ENCODE measurements at places on chromosomes 11 and 22.

- no peak for DNase-seq
These were observed 39.0 kb downstream of the OTOG start for GRCh38 chr11:17585911-17586695.

DNA sequence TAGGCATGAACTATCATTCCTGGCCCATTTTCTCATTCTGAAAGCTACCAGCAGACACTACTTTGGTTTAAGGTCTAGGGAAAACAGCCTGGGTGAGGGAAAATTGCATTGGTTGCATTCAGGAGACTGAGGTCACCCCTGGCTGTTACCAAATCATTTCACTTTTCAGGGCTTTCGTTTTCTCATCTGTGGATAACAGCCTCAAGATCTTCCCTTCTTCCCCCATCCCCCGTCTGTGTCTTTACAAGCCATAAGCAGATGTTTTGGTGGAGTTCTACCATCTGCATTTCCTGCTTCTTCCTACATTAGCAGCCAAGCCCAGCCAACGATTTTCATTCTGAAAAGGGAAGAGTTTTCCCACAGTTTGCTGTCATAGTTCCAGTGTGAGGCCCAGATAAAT lies 130.4 kb downstream of the HIPK3 start:
- no peak for DNase-seq

DNA sequence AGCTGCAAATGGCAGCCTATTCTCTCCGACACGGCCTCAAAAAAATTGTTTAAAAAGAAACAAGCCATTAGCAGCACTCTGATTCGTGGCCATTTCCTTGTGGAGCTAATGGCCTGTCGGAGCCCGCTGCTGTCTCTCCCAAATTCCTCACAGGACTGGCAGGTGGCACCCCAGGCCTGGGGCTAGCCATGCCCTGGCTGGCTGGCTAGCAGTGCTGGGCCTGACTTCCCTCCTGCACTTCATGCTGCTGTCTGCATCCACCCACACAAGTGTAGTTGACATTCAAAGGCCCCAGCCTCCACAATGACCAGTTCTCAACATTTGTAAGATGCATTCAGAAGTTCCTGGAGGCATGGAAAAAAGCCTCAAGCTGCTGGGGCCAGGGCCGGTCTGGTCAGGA lies 61.5 kb downstream of the SMCO4 start:
- DNase-seq: no peak

DNA sequence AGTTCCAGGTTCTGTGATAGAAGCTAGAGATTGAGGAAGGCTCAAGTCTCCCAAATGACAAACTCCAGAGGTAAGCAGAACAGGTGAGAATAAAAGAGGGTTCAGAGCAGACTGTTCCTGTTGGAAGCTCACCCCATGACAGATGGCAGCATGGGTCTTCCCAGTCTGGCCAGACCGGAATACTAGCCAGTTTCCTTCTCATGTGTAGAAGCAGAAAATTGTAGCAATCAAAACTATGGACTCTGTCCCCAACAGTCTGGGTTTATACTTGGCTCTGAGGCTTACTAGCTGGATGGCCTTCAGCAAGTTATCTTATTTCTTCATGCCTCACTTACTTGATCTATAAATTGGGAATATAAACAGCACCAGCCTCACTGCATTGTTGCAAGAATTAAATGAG lies 494.8 kb downstream of the MN1 start:
- no peak for DNase-seq

DNA sequence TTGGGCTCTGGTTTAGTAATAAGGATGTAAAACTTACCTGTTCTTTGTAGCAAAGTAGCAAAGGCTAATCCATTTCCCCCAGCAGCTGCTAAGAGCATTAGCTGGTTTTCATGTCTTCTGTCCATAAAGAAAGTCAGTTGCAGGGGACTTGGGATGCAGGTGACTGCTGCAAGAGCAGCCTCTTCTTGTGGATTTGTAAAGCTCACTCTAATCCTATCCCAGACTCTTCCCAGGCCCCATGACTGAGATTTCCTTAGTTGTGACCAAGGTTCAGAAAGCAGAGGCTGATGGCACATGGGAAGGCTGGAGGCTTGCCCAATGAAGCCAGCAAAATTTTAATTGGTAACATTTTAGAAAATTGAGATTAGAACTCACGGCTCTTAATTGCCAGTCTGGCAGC lies 94.4 kb upstream of the HORMAD2 start:
- no peak for DNase-seq

DNA sequence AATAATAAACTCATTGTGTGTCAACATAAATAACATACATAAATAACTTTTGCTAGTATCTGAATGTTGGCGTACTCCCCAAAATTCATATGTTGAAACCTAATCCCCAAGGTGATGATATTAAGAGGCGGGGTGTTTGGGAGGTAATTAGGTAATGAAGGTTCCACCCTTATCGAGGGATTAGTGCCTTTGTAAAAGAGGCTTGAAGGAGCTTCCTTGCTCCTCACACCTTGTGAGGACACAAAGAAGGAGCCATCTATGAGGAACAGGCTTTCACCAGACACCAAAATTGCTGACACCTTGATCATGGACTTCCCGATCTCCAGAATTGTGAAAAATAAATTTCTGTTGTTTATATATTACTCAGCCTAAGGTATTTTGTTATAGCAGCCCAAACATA lies 33.9 kb upstream of the CXCR5 start:
- DNase-seq: no peak

GRCh38 chr22:19361501-19362103 lies 69.9 kb downstream of the HIRA start:
- peak; percentile 76 for DNase-seq

GRCh38 chr11:69359735-69360480 lies 66.0 kb downstream of the MYEOV start:
- no peak for DNase-seq

GRCh38 chr22:33057363-33057995 lies 702 bp downstream of the SYN3 start:
- no peak for DNase-seq

DNA sequence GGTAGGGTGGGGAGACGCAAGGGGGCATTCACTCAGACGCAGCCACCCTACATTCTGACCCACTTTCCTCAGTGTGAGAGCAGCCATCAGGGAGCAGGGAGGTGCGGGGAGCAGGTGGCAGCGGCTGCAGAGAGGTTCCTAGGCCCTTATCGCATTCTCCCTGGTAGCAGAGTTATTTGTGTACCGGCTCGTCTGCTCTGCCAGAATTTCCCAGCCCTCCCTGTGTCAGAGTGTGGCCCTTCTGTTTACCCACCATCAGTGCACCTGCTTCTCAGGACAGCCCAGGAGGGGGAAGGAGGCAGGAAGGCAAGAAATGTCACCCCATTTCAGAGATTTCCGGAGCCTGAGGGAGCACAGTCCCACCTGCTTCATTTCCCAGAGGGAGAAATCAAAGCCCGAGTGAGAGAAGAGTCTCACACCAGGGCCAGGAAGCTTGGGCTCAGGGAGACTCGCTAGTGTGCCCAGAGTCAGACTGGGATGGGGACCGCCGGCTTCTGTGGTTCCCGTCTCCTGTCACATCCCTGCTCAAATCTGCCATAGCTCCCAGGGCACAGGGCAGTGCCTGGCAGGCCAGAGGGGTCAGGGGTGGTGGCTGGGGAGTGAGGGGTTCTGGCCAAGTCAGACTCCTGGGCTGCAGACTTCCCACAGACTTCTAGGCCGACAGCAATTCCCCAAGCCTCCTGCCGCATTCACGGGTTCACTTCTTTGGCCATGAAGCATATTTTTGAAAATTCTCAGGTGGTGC lies 49.7 kb downstream of the ARRB1 start:
- no peak for DNase-seq

DNA sequence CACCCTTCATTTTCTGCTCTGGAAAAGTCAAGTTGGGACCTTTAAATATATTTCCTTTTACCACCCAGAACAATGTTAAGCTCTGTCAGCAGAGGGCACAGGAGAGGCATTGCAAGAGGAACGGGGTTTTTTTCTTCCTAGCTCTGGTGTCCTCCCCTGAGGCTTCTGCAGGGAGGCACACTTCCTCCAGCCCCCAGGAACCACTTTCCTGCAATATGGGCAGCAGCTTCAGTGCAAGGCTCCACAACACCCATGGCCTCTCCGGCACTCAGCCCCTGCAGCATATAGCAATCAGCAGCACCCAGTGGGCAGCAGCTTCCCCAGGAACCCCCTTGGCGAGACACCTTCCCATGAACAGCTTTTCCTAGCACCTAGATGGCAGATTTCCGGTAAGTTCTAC lies 101.4 kb downstream of the SYT9 start:
- DNase-seq: no peak

- DNase-seq: no peak
These were observed at the start of gene NTM for GRCh38 chr11:131370090-131370751. Gene NTM, plus strand, starts transcription at chr11:131370615.

DNA sequence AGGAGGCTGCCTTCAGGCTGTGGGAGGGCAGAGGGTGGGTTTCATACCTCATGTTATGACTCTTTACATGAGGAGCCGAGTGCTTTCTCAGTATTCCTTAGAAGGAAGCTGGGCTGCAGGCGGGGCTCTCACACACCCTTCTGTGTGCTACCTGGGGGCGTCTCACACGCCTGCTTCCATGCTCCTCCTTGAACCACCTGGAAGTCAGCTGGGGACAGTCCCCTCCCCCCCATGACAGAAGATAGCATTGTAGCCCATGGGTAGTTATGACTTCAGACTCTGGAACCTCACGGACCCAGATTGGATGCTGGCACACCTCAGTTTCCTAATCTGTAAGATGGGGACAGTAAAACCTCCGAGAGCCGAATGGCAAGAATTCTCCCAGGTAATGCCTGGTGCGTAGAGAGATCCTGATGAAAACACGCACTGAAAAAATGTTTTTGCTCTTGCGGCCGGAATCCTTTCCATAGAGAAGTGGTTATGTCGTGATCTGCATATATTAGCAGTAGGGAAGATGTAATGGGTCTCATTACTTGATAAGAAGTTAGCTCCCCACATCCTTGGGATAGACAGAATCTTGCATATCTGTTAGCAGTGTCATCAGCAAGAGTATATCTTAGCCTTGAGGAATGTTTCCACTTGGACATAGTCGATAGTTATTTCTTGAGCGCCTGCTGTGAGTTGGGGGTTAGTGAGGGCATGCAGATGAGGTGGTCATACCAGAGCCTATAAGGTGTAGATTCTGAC lies 4.9 kb downstream of the DAGLA start:
- DNase-seq: no peak

- peak; percentile 41 for DNase-seq
These were observed 25.6 kb downstream of the OR2AG2 start for GRCh38 chr11:6746086-6746618.

DNA sequence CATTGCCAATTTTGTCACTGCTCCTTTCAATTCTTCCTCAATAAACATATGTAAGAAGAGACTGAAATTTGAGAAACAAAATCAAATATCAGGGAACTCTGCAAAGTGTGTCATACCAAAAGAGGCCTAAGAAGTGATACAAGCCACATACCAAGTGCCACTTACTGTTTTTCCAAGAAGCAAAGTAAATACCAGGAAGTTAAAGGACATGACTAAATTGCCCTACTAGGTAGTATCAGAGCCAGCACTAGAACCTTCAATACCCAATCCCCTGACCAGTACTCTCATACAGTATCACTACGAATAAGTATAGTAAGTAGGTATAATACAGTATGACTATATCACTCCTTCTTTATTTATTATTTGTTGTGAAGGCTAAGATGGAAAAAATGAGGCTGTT lies 13.6 kb downstream of the MAML2 start:
- no peak for DNase-seq

GRCh38 chr11:82315093-82315492 lies 418.6 kb downstream of the FAM181B start:
- DNase-seq: no peak

- no peak for DNase-seq
These were observed 38.2 kb downstream of the CD6 start for GRCh38 chr11:61009392-61010275.

- no peak for DNase-seq
These were observed 711.2 kb downstream of the KCNA4 start for GRCh38 chr11:29305456-29306232.

DNA sequence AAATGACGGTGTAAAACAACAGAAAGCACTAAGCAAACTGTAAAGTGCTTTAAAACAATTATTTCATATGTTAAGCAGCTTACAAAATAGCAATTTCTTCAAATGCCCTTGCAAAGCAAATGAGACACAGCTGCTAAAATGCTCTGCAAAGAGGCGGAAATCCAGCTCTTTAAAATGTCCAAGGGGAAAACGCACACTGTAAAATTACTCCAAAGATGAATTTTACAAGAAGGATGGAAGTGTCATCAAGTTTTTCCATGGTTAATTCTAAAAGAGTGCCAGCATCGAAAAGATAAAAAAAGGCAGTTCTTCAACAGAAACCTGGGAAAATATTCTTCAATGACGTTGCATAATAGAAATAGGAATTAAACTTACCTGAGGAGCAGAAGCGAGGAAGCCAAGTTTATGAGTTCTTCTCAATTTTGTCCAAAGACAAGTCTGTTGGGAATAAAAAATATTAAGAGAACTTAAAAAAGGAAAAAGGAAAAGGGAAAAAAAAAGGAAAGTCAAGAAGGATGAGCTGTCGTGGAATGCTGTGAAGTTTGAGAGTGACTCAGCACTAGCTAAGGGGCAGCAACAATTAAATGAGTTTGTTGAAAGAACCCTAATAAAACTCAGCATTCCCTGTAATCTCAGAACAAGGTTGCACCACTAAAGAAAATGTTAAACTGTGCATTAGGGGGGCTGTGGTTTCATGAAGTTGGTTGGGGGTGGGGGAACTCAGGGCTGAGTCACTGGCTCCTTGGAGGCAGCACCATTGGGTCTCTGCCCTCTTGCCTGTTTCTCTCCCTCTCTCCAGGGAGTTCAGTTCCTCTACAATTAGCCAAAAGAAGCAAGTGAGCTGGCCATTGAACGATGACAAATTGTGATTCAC lies 64.2 kb upstream of the BLID start:
- DNase-seq: no peak

GRCh38 chr22:20531154-20531403 lies 23.7 kb downstream of the MED15 start:
- DNase-seq: no peak
